ENCODE measurements at places on chromosomes 5 and 9.

- DNase-seq: no peak
Observed at GRCh38 chr5:8376478-8376877, 507.5 kb downstream of the MTRR start.

- no peak for DNase-seq
Observed at GRCh38 chr5:1140171-1140817, 28.4 kb upstream of the SLC12A7 start.

DNA sequence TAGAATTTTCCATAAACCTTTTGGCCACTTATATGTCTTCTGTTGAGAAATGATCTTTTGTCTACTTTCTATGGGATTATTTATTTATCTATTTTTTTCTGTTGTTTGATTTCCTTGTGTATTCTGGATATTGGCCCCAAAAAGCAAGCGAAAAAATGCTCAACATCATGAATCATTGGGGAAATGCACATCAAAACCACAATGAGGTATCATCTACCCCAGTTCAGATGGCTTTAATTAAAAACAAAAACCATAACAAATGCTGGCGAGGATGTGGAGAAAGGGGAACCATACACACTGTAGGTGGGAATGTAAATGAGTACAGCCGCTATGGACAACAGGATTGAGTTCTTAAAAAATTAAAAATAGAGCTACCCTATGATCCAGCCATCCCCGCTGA, 125.0 kb upstream of the LPCAT1 start:
- no peak for DNase-seq

DNA sequence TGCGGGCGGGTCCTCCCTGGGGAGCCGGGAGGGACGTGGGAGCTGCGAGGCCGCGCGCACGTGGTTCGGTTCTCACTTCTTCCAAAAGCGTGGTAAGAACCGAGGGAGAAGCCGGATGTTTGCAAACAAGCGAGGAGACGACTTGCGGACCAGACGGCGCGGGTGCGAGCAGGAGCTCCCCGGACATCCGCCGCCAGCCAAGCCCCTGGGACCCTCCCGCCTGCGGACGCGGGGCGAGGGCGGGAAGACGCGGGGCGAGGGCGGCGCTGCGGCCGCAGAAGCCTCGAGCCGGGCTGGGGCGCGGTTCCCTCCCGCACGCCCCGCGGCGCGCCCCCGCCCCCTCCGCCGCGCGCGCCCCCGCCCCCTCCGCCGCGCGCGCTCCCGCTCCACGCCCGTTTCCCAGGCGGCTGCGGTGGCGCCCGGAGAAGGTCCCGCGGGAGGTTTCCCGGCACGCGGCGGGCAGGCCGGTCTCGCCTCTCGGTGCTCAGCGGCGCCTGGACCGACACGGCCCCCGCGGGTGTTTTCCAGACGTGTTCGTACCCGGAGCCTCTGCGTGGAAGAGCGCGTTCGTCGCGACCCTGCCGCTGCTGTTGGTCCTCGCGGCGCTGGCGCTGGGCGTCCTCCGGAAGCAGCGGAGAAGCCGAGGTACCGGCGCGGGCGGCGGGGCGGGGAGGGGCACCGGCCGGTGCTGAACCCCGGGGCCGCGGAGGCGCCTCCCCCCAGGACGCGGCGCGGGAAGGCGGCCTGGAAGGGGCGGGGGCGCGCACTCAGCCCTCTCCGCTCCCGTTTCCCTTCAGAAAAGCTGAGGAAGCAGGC, 12.8 kb downstream of the BTNL9 start:
- no peak for DNase-seq

GRCh38 chr9:91301161-91301560, 60.6 kb downstream of the AUH start:
- no peak for DNase-seq

- DNase-seq: no peak
Observed at GRCh38 chr9:37187292-37187691, 66.9 kb downstream of the ZCCHC7 start.

- no peak for DNase-seq
Observed at GRCh38 chr9:77714077-77714549, 66.0 kb upstream of the GNA14 start.

All from cerebellum (tissue), 4 donors.